GOT3 (cell line): ENCODE measurements at places on chromosomes 7 and 10.

DNA sequence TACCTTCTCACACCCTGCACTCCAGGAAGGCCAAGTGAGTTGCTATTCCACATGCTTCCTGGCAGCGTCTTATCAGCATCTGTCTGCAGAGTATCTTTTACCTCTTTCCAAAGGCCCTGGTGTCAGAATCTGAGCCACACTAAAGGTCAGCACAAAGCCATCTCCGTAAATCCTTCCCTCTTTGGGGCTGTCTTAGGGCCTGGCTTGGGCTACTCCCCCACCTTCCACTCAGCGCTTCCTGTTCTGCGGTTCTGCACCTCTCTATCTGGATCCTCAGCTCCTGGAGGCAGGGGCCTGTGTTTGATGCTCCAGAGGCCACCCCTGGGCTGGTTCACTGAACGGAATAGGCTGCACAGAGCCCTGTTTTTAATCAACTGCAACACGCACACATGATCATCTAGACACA, 334.8 kb upstream of the GALNT17 start:
- DNase-seq, result no peak

- no peak for DNase-seq
Measured at GRCh38 chr10:80156216-80156615, 23.7 kb downstream of the PLAC9 start.

GRCh38 chr7:35754741-35755140, 46.1 kb upstream of the SEPTIN7 start:
- DNase-seq, result no peak

- DNase-seq, result no peak
Measured at GRCh38 chr7:20217193-20217948, at the start of gene MACC1. Gene MACC1 (minus strand): TSS chr7:20217384. CDS start chr7:20161862, 55,522 bp downstream.

- DNase-seq, result no peak
Measured at GRCh38 chr10:85224366-85224940, 896.1 kb downstream of the CCSER2 start.

DNA sequence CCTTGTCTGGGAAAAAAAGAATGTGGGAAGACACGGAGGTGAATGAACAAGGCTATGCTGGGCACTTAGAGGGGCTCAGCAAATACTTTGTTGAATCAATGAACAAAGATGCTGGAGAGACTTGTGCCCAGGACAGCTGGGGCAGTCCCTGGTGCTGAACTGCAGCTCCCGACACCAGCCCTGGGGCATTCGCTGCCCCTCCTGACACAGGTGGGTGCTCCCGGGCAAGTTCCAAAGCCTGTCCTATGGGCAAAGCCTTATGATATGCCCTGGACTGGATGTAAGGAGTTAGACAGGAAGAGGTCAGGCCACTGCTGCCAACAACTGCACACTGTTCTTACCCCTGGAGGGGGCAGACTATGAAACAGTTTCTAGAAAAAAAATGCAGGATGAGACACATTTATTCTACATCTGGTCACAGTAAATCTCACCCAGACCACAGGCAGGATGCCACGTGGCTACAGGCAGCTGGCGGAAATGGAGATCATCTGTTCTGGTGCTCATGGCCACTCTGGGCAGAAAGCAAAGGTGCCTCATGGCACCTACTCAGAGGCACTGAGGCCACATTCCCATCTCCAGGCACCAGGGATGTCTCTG, 21.9 kb upstream of the FRAT2 start:
- DNase-seq, result no peak

GRCh38 chr10:121927318-121927840, 452 bp downstream of the ATE1 start:
- DNase-seq, result no peak

- DNase-seq, result no peak
Measured at GRCh38 chr10:128178302-128178958, 52.2 kb upstream of the MKI67 start.
